ENCODE measurements at places on chromosomes 7 and 10. TPM values are rescaled to one million over a fixed set of nuclear protein-coding genes. Genes with fewer than 3 reads are reported as not detected.

DNA sequence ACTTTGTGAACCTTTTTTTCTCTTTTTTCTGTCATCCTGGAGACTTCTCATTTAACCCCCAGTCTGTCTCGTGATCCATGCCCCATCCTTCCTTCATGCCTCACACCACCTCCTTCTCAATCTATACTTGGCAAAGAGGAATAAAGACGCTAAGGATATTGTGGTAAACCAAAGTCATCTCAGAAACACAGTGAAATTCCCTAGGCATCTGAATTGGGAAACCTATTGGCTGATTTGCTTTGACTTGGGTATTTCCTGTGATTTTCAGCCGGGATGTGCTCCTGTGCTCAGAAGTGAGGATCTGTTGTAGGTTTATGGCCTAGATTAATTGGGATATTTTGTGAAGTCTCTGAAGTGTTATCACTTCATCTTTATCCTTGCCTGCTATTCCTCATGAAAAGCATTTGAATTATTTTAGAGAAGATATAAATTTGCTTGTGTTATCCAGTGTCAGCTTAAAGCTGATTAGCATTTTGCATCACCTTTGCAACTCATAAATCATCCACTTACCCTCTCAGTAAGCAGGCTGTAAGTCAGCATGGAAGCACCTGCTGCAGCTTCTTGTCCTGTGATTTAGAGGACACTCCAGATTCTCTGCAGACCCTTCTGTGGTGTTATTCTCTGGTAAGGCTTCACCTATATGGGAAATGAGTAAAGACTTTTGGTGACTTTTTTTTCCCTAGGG is 138.0 kb downstream of the AUTS2 start:
- H3K4me3 ChIP-seq, result no peak overlapping the region
- no peaks in the 10 kb centered on the region for H3K36me3 ChIP-seq
- no peaks in the 10 kb centered on the region for H3K27me3 ChIP-seq
- no peak overlapping the region for H3K27ac ChIP-seq

- no peaks in the 10 kb centered on the region for H3K27me3 ChIP-seq
- H3K36me3 ChIP-seq, result no peaks in the 10 kb centered on the region
- no peak overlapping the region for H3K27ac ChIP-seq
- no peak for DNase-seq
Measured at GRCh38 chr10:58773341-58773740, 260.7 kb downstream of the BICC1 start.

DNA sequence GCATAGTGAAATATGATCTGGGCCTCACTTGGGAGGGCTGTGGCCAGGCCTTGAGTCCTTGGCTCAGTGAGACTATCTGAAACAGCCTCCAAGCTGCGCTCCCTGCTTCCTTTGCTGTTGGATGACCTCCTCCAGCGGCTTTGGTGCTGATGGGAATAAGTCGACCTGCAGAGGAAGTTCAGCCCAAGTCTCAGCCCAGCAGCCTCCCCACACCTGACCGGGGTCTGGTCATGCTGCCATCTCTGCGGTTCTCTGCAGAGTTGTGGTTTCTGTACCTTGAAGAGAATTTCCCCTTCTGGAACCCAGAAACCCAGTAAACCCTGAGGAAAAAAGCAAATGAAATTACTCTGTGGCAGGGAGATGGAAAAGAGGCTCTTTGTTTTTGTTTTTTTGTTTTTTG is 4.6 kb upstream of the RBAK start:
- H3K27ac ChIP-seq, result no peak overlapping the region
- H3K36me3 ChIP-seq, result no peaks in the 10 kb centered on the region
- H3K4me1 ChIP-seq, result no peaks in the 10 kb centered on the region
- DNase-seq, result no peak
- H3K27me3 ChIP-seq, result no peaks in the 10 kb centered on the region

DNA sequence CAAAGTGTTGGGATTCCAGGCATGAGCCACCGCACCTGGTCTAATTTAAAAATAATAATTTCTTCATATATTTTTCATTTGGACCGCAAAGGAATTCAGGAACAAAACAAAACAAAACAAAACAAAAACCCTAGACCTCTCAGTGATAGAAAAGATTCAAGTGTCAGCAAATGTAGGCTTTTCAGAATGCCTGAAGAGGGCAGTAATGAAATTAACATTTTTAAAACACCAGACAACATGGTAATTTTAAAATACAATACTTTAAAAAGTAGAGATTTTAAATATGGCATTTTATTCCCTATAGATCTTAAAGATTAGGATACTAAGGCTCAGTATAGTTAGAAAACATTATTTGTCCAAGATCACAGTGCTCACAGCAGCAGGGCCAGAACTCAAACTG is 36.6 kb downstream of the DNMBP start:
- H3K27me3 ChIP-seq, result no peaks in the 10 kb centered on the region
- DNase-seq, result no peak
- H3K36me3 ChIP-seq, result peaks cover 35% of the 10 kb centered on the region

GRCh38 chr10:112140110-112140970 is 43.2 kb downstream of the GPAM start:
- no peaks in the 10 kb centered on the region for H3K4me1 ChIP-seq
- H3K27me3 ChIP-seq, result no peaks in the 10 kb centered on the region
- peak; percentile 70 for DNase-seq
- H3K36me3 ChIP-seq, result peaks cover 19% of the 10 kb centered on the region

The FGFBP3 gene
- 0.80 TPM for polyA plus RNA-seq

The ATOH7 gene
- 0.30 TPM for polyA plus RNA-seq

The WIPF3 gene
- 5.9 TPM for polyA plus RNA-seq

The CCNJ gene
- polyA plus RNA-seq, result 2.6 TPM

Measured in stomach (tissue), 19 donors.